ENCODE measurements at places on chromosomes 6 and 20. TPM values are rescaled to one million over a fixed set of nuclear protein-coding genes. Genes with fewer than 3 reads are reported as not detected.

Gene PLG
- not detected for total RNA-seq

Gene NEURL2
- 8.0 TPM for total RNA-seq

Gene PAX1
- total RNA-seq: not detected

Gene MYLK2
- not detected for total RNA-seq

Measured in fibroblast of lung (primary cell).